Fibroblast of skin of left quadriceps (primary cell): ENCODE measurements at places on chromosomes 16 and 17.

- DNase-seq = no peak
Observed at GRCh38 chr17:376936-377863, 24.6 kb upstream of the RPH3AL start.

DNA sequence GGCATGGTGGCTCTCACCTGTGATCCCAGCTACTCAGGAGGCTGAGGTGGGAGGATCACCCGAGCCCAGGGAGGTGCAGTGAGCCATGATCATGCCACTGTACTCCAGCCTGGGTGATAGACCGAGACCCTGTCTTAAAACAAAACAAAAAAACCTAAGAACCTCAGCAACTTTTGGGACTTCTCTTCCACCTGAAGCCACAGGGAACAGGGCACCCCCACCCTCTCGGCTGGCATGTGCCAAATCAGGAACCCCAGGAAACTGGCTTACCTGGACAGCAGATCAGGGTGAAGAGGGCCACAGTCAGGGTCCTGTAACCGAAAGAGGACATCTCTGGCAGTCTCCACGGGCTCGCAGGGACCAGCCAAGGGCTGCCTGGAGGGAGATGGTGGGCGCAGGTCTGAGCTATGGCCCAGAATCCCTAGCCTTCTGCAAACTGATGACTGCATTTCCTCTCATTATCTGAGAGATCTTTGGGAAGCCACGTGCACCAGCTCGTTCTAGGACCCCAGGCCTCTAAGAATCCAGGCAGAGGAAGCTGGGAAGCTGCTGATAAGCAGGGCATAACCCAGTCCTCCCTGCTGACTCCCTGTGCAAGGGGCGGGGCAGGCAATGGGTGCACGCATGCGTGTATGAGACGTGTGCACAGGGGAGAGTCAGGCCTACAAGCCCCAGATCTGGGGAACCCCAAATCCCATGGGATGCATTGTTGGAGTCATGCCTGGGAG is 8.4 kb downstream of the PRR29 start:
- no peak for DNase-seq

DNA sequence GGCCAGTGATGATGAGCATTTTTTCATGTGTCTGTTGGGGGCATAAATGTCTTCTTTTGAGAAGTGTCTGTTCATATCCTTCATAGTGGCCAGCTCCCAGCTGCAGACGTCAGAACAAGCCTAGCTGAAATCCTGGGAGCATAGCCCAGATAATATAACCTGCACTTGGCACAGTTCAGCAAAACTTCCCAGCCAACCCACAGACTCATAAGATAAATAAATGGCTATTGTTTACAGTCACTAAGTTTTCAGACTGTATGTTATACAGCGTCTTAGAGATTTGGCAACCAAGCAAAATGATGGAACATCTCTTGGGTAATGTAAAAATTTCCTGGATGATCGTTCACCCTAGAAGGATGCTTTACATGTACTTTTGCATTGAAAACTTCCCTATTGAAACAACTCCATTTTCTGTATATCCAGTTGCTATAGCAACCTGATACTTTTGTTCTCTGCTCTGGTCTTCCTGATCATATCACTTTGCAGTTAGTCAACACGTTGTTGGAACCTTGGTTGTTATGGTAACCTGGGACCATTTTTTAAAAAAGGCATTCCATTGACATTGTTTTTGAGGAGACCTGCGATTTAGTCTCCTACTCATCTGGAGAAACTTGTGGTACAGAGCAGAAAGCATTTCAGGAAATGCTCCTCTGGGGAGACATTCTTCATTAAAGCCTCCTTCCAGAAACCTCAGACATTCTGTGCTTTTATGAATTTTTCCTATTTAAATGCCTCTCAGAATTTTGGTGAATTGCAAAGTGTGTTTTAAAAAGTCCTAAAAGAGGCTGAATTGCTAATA is 378.7 kb downstream of the HS3ST4 start:
- DNase-seq = no peak

GRCh38 chr16:54316095-54316889 is 29.7 kb upstream of the IRX3 start:
- DNase-seq = no peak

DNA sequence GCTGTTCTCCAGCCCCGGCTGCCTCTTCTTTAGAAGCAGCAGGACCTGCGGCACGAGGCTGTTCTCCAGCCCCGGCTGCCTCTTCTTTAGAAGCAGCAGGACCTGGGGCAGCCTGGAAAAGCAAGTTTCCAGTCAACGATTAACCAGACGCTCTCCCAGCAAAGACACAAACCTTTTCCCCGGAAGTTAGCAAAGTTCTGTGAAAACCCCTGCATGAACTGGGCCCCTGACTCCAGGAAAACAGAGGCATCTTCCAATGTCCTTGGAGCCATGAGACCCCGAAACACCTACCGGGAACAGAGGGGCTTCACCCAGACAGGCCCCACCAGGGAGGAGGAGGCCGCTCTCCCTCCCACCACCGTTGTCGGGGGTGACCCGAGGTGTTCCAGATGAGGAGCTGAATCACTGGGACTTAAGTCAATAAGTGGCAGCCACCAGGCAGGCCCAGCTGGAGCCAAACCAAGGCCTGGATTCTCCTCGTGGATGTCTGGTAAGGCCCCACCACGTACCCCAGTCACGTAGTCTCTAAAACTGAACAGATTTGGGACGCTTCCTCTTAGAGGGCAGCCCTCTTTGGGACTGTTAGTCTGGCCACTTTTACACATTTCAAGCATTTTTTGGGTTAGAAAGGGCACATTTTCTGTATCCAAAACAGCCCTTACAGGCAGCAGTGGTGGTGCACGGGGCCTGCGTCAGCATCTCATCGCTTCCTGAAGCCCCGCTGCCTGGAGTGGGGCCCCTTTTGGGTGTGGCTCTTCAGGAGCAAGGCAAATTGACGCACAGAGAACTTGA is at the start of gene RPH3AL:
TSS of gene RPH3AL (minus strand) at position 387 of the 792 bp plus-strand sequence. CDS start 25,264 bp downstream, outside the sequence.
- no peak for DNase-seq

DNA sequence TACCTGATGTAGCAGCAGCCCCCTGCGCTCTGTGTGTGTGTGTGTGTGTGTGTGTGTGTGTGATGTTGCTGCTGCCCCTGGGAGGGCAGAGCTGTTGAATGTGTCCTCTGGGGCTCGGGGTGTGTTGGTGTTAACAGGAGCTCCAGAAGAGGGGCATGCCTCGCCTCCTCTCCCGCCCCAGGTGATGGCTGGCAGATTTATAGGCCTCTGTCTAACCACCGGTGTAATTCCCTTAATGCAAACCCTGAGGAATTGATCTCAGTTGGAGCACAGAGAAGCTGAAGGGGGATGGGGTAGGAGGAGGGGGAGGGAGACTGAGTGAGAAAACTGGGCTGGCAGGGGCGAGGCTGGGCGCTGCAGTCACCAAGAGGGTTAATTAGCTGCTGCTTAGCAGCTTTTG is 10.0 kb downstream of the CACNA1G start:
- DNase-seq = no peak

DNA sequence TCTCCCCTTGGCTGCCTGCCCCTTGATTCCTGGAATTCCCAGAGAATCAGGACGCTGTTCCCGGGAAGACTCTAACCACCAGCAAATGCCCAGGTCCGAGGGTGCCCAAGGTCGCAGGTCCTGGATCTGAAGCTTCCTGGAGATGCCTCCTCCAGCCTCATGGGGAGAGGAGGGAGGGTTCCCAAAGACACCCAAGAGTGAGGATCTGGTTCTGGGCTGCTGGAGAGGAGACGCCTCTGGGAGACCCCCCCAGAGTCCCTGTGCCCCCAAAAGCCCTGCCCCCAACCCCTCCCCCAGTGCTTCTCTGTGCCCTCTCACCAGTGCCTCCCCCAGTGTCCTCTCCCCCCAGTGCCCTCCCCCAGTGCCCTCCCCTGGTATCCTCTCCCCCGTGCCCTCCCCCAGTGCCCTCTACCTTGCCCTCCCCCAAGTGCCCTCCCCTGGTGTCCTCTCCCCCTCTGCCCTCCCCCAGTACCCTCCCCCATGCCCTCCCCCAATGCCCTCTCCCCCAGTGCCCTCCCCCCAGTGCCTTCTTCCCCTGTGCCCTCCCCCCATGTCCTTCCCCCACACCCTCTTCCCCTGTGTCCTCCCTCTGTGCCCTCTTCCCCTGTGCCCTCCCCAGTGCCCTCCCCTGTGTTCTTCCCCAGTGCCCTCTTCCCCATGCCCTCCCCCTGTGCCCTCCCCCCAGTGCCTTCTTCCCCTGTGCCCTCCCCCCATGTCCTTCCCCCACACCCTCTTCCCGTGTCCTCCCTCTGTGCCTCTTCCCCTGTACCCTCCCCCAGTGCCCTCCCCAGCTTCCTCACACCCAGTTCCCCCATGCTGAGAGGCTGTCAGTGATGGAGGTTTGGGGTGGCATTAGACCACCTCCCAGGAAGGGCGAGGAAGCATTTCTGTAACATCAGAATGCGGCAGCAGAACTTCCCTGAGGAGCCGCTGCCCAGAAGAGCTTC is 6.3 kb upstream of the SECTM1 start:
- no peak for DNase-seq

DNA sequence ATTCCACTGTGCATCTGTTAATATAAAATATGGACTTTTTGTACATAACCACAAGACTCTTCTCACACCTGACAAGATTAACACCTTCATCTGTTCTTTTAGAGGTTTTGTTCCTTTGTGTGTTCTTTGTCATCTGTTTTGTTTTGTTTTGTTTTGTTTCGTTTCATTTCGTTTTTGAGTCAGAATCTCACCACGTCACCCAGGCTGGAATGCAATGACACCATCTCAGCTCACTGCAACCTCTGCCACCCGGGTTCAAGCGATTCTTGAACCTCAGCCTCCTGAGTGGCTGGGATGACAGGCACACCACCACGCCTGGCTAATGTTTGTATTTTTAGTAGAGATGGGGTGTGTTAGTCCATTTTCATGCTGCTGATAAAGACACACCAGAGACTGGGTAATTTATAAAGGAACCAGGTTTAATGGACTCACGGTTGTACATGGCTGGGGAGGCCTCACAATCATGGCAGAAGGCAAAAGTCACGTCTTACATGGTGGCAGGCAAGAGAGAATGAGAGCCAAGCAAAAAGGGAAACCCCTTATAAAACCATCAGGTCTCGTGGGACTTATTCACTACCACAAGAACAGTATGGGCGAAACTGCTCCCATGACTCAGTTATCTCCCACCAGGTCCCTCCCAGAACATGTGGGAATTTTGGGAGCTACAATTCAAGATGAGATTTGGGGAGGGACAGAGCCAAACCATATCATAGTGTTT is 22.3 kb downstream of the C16orf90 start:
- no peak for DNase-seq

- peak; percentile 24 for DNase-seq
Observed at GRCh38 chr16:12426122-12426521, 377.6 kb downstream of the CPPED1 start.

DNA sequence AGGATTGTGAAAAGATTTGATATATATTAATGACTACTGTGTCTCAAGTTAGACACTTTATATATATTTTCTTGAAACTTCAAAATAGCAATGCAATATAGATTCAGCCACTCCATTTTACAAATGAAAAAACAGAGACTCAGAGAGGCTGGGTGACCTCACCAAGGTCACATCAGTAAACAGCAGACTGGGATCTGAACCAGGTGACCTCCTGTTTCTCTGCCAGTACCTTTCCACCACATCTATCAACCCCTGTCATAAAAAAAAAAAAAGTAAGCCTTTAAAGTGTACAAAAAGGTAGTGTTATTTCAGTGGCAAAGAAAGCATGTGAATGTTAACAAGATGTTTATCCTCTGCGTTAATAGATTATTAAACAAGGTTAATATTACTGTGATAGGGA is 466.5 kb upstream of the DYNLRB2 start:
- DNase-seq = no peak

DNA sequence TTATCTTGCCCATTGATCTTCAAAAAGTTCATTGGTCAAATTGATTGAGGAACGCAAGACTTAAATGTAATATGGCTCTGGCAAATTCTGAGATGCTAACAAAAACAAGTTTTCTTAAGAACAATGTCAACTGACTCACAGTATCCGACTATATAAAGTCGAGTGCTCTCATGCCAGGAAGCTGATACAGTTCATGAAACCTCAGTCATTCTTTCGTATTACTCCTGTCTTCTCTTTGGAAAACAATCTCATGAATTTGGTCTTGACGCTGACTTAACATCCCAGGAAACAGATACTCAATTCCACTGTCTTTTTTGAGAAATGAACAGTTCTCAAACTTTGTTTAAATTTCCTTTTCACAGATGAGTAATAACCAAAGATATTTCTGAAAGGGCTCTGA is 704.9 kb downstream of the MAF start:
- no peak for DNase-seq

- no peak for DNase-seq
Observed at GRCh38 chr16:56673921-56674320, 4.3 kb downstream of the MT1H start.

DNA sequence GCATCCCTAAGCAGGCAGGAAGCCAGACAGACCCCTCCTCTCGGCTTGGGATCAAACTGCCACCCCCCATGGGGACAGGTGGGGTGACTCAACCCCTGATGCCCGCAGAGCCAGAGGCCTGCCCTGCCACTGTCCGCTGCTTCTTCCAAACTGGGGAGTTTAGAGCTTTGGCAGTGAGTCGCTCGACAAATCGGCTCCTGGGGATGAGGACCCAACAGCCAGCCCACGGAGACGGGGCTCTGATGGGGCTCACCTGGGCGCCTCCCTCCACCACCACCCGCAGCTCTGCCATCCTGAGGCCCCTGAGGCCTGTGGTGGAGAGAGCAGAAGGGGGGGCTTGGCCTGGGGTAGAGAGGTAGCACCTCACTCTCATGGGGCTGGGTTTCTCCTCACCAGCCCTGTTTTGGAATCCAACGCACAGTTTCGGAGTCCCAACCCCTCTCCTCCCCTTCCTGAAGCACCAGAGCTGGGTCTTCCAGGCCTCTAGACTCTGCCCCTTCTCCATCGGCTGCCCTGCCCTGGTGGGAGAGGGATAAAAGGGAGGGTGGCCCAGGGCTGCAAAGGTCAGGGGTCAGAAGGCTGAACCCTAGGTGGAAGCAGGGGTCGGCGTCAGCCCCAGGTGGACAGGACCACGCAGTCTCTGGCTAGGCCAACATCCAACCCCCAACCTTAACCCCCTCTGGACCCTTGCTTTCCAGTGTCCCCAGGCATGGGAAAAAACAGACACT is 5.8 kb downstream of the PRSS22 start:
- no peak for DNase-seq

DNA sequence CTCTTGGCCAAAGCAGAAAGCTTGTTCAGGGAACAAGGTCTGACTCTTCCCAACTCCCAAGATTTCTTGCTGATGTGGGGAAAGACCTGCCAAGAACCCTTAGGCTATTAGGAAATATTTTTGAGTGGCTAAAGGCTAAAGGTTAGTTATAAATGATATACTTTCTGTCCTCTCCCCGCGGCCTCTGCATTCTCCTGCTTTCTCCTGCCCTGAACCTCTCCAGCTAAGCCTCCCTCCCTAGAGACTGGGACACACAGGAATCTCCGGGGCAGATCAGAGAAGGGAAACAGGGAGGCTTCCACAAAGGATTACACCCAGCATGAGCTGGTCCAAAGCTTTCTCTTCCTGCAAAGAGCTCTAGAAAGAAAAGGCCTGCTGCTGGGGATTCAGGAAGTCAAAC is 2.3 kb downstream of the SLC43A2 start:
- no peak for DNase-seq

DNA sequence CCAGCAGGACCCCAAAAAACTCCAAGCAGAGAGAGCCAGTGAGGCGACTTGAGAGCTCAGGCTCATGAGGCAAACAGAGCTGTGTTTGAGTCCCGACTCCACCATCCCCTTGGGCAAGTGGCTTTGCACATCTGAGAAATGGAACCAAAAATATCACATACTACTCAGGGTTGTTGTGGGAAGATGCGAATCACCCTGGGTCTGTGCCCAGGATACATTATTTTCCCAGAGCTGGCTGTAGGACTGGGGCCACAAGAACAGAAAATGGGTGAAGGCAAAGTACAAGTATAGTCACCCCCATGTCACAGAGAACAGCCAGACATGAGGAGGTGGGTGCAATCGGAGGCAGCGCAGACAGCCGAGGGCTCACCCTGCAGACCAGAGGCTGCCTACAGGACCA is 127.3 kb downstream of the GAS7 start:
- no peak for DNase-seq
